ENCODE measurements at places on chromosomes 2 and 18.

DNA sequence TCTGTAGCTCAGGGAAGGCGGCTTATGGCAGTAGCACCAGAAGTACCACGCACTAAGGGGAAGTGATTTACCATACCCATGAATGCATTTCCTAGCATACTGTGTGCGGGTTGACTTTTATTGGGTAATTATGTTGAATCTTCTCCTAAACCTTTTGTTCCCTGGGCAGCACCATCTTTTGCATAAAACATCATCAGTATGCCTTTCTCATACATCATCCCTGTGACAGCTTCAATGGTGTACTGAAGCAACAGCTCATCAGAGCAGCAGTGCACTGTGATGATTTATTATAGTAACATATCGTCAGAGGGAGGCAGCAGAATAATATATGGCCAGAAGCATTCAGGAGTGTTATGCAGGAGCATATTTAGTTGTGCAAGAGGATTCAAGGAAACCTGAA is 204.9 kb downstream of the CDH7 start:
- DNase-seq: no peak

DNA sequence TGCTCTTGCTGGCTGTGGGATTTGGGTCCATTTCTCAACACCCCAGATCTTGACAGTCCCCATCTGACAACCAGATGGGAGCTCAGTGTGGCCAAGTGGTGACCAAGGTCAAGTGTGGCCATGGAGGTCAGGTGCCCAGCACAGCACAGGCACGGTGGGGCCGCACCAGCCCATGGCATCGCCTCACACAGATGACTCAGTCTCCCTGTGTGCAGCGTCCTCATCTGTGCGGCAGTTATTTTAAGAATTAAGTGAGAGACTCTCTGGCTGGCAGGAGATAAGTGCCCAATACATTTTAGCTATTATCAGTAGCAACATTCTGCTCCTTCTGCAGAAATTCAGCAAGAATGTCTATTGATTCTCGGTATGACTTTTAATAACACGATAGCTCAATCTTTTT is 167.2 kb downstream of the DDX1 start:
- no peak for DNase-seq

DNA sequence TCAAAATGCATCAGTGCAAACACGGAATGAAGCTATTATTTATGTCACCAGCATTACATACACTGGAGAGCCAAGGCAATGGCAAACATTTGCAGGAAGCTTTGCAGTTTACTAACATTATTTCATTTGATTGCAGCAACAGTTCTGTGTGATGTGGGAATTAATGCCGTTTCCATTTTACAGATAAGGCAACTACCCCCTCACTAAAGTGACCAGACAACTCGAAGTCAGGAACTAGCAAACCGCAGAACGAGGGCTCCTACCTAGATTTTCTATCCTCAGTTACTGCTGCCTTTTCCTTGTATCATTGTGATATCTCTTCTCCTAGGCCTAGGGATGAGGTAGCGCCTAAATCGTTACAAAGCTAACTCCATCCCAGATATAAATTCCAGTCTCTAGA is 85.5 kb downstream of the COLEC12 start:
- no peak for DNase-seq

- peak; percentile 65 for DNase-seq
These were observed at the start of gene GAD1 for GRCh38 chr2:170816504-170817092. Gene GAD1, plus strand, starts transcription at chr2:170816887. Its CDS starts 1,705 bp downstream, at chr2:170818592.

DNA sequence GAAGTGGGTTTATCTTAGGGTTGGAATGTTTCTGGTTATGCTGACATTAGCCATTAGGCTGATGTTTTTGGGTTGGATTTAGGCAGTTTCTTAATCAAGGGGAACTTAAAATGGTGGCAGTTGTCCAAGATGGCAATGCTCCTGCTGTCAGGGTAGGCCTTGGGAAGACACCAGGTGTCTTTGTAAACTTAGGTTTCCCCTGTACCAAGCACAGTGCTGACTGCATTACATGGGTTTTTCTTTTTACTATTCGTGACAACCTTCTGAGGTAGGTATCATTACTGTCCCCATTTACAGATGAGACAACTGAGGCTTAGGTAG is 528 bp upstream of the ATG16L1 start:
- no peak for DNase-seq

GRCh38 chr2:219178377-219179175 is 501 bp downstream of the RETREG2 start:
- peak; percentile 69 for DNase-seq

DNA sequence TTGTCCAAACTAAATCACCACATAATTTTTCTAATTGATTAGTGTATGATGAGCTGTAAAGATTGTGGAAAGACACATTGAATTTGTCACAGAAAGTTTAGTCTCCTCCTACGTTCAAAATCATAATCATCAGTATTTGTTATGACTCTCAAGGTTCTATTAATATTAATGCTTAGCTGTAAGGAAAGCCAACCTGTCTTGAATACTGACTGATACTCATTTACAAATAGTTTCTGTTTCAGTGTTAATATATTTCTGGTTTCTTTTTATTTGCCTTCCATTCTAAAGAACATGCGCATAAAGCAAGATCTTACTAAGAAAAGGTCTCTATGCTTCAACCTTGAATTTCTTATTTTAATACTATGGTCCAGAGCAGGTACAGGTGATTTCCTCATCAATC is 55.1 kb downstream of the CPS1 start:
- DNase-seq: no peak

- DNase-seq: no peak
These were observed 54.7 kb downstream of the DTNB start for GRCh38 chr2:25618676-25619075.

DNA sequence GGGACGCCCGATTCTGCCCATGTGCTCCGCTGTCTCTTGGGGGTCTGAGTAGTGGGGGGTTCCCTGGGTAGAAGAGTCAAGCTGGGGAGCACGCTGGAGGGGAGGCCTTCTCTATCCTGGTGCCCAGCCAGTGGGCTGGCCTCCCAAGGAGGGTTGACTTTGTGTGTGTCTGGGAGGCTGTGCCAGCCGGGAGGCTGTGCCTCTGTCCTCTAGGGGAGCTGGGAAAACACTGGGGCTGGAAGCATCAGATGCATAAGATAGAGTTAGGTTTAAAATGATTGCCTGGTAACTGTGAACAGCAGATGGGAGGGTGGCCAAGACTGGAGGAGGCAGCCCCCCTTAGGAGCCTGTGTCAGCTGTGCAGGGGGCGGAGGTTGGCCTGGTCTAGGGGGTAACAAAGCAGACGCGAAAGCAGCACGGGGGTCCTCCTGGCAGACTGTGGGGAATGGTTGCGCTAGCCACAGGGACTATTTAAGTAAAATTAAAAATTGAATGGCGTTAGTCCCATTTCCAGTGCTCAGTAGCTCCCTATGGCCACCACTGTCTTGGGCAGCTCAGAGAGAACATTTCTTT is 1.3 kb downstream of the ING5 start:
- DNase-seq: no peak

DNA sequence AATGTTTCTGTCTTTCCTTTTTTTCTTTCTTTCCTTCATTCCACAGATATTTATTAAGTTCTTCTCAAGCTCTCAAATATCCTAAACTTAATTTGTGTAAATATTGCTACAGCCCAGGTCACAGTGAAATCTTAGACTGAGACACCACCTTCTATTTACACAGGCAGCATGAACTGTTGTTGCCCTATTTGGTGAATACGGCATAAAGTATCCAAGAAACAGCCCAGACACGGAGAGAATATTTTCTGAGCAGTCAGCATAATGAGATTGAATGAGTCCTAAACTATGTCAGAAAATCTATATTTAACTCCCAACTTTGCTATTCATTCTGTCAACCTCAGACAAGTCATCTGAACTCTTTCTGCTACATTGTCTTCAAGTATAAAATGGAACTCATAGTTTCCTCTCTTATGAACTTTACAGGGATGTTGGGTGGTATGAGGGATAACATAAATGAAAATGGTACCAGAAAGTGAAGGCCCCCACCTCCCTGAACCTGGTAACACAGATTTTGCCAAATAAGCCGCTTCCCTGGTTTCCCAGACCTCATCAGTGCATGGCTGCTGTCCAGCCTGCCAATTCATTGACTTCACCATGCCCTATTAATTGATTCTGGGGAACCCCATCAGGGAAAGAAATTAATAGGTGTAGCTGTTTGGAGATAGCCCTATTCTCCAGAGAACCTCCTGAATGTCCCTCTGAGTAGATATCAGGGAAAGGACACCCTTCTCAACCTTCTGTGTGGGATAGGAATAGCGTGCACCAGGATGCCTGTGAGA is 235.9 kb downstream of the SETBP1 start:
- DNase-seq: no peak

DNA sequence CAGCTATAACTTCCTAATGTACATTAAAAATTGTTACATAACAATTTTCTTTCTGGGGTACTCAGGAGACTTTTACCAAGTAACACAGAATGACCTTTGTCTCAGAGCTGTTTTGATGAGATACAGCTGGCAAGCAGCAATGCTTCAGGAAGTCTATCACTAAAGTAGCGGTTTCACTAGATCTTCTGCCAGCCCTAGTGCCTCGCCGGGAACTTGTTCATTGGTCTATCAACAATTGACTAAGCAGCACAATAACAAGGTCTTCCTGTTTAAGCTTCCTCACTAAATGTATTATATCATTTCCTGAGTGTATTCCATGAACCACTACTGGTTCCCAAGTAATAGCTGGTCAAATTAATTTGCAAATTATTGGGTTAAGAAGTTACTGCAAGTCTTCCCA is 69.2 kb downstream of the TRIP12 start:
- DNase-seq: no peak

DNA sequence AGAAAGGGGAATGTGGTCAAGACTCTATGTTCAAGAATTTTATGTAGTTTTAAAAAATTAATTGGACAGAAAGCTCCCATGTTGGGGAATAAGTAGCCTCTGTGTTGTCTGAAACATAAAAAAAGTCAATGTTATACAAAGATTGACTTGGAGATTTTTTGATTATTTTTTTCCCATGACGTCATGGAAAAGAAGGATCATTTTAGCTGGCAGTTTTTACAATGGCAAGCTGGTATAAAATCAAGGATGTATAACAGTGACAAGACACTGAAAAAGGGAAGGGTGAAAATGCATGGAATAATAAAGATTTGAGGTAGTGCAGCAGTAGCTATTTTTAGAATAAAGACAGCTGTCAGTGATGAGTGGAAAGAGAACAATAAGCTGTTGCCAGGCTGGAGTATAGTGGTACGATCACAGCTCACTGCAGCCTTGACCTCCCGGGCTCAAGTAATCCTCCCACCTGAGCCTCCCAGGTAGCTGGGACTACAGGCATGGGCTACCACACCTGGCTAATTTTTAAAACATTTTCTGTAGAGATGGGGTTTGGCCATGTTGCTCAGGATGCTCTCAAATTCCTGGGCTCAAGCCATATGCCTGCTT is 9.2 kb downstream of the SLC39A10 start:
- DNase-seq: no peak

- DNase-seq: peak; percentile 27
These were observed 515.1 kb downstream of the STK39 start for GRCh38 chr2:167732326-167732725.

DNA sequence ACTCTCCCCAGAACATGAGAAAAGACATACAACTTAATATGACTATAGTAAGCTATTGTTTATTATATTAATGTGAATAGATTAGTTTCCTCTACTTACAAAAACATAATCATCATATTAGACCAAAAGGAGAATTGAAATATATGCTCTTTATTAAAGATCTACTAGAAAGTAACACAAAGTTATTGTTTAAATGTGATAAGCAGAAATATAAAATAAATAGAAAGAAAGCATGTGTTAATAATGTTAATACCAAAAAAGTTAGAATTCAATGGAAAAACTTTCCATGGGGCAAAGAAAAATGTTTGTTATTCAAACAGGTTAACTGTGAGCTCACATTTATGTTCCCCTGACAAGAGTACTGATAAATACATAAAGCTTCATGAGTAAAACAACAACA is 421.4 kb upstream of the UBE2E3 start:
- no peak for DNase-seq

GRCh38 chr2:233676046-233676445 is 4.3 kb downstream of the UGT1A9 start:
- DNase-seq: no peak

GRCh38 chr2:62627667-62628066 is 77.8 kb upstream of the EHBP1 start:
- DNase-seq: no peak

GRCh38 chr2:154795651-154796050 is 97.2 kb downstream of the KCNJ3 start:
- DNase-seq: no peak

Data from iPS-NIHi11 (cell line).